ENCODE measurements at places on chromosomes 2 and 18. TPM values are rescaled to one million over a fixed set of nuclear protein-coding genes. Genes with fewer than 3 reads are reported as not detected.

DNA sequence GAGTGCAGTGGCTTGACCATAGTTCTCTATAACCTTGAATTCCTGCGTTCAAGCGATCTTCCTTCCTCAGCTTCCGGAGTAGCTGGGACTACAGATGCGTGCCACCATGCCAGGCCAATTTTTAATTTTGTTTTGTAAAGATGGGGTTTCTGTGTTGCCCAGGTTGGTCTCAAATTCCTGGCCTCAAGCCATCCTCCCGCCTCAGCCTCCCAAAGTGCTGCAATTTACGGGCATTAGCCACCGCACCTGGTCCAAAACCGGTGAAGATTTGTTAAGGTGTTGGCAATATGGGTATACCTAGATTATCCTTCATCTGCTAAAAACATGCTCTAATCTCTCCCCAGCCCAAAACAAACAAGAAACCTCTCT is 1.3 kb upstream of the EIF2AK3 start:
- DNase-seq, result no peak

GRCh38 chr2:26316041-26316440 is 29.9 kb upstream of the SELENOI start:
- no peak for DNase-seq

GRCh38 chr2:220277445-220277975 is 650.1 kb downstream of the SLC4A3 start:
- DNase-seq, result no peak

DNA sequence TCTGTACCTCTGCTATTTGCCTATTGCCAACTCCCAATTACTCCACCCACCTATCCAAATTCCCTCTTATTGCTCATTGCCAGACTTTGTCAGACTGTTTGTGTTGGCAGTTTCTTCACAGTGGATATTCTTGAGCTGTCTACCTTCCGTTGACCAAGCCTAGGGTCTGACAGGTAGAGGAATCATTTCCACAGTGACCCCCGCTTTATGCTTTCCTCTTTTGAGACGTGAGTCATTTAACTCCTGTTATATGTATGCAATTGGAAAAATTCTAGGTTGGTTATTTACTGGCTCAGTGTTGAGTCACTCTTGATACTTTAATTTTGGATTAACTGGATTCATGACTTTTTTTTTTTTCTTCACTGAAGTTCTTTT is 187.7 kb downstream of the IRS1 start:
- no peak for DNase-seq

Gene CLEC4F
- polyA plus RNA-seq, result 2.6 TPM

DNA sequence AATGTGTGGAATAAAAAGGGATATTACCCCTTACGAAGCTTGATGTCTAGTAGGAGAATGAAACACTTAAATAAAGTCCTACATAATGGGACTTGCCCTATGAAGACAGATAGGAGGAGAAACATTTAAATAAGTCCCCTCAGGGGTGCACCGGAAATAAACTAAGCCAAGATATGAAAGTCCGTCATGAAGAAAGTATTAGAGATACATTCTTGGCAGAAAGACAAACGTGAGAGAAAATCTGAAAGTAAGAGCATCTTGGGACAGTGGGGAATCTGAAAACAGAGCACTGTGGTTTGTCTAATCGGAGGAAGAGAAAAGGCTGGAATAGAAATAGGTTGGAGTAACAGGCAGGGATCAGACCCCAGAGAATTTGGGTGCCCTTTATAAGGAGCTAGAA is 516.9 kb upstream of the DSEL start:
- DNase-seq, result no peak
